ENCODE measurements at places on chromosomes 16 and 17.

GRCh38 chr16:67562526-67562917, at the start of gene CTCF:
Gene CTCF, plus strand, starts transcription at chr16:67562526. Its CDS starts 48,307 bp downstream, at chr16:67610833.
- peak; percentile 84 for DNase-seq

DNA sequence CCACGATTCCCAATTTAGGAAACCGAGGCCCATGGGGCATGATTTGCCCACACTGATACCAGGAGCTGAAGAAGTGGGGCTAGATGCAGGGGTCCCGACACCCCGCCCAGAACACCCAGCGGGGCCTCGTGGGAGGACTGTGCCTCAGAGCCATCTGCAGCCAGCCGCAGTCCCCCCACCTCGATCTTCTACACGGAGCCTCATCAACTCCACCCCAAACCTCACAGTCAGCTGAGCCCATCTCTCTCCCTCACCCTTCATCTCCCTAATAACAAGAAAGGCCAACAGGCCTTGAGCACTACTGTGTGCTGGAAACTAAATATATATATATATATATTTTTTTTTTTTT, 4.2 kb downstream of the ITGAE start:
- DNase-seq: no peak

DNA sequence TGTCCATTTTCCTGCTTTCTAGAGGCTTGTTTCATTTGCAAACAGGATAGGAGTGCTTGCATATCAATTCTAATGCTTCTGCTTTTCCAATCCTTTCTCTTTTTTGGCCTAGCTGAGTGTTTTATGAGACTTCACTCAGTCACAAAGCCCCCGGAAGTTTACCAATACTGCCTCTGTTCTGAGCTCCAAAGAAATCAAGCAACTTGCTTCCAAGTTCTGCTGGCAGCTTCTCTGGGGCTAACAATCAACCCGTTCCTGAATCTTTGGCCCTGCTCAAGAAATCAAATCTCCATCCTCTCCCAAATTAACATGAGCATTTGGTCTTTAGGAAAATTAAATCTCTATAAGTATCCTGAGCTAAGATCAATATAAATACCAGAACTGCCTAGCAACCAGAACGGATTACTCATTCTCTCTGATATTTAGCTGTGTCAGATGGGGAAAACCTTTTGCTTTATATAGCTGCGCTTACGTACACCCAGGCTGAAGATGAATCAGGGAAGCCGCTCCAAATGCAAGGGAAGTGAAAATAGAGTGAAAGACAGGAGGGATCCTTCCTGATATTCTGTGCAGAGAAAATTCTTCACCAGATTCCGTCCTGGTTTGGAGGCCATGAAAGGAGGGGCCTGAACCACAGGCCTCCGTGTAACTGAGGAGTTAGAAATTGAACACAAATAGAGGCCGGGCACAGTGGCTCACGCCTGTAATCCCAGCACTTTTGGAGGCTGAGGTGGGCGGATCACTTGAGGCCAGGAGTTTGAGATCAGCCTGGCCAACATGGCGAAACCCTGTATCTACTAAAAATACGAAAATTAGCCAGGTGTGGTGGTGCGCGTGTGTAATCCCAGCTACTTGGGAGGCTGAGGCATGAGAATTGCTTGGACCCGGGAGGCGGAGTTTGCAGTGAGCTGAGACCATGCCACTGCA, 23.3 kb upstream of the GRB2 start:
- no peak for DNase-seq

DNA sequence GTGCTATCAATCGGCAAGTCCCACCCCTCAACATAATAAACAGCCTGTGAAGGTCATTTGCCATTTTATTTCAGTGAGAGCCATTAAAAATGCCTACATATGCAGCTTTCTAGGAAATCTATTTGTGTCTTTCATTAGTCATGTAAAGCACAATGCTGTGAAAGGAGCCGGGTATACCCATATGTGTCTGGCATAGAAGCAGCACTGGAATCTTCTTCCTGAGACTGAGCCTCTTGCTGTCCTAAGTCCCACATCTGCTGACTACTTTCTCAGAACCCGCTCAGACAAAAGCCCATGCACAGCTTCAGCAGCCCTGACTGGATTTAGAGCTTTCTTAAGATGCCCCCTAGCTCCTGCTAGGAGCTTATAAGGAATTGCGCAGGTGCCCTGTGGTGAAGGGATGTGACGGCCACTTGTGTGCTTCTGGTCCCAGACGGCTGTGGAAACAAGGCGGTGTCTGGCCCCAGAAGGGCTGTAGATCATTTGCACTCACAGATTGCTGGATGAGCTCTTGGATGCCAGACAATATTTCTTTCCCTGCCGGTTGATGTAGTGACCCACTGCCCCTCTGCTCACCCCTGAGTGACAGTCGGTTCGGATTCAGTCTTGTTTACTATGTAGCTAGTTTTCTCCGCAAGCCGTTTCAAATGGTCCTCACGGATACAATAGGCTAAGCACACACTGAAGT, 172.2 kb downstream of the ANKFN1 start:
- no peak for DNase-seq

GRCh38 chr16:65223335-65223734, 101.5 kb upstream of the CDH11 start:
- no peak for DNase-seq

- DNase-seq: no peak
These were observed 10.5 kb upstream of the C17orf58 start for GRCh38 chr17:68006797-68007196.

DNA sequence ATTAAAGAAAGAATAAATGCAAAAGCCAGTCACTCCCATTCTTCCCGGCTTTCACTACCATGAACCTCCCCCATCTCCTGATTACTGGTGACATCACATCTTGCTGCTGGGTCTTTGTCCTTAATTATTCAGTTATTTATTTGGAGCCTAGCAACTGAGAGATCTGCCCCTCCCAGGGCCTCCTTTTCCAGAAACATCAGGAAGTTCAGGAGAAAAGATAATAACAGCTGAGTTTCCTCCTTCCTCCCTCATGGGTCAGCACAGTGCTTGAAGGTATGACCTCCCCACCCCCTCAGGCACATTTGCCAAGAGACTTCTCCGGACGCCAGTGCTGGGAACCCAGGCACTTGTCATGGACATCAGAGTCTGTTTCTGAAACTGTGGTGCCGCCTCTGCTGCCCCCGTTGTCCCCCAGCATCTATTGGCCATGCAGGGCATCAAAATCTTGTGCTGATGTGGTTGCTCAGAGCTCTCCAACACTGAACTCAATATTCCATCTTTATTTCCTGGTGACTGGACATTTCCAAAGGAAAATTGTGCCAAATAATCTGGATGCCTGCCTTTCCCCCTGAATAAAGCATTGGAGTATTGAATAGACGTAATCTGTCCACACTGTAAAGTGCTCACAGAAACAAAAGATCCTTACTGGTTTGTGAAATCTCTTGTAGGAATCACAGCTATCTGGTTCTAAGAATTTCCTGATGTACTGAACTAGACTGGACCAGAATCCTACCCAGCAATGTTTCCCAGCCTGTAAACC, 71.8 kb downstream of the ZNF18 start:
- no peak for DNase-seq

DNA sequence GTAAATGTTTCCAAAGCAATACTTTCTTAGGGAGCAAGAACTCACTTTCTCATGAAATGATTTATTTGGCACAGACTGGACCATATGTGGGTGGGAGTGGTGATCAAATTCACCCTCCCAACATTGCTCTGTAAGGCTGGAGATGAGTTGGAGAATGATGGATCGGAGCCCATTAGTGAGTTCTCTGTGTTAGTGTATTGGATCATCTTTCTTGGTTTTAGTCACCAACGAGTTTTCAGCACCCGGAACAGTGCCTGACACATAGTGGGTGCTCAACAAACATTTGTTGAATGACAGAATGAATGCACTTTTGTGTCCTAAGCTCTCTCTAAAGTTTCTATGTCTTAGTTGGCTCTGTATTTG, 104.5 kb upstream of the FAM20A start:
- no peak for DNase-seq
